ENCODE measurements at places on chromosomes 3 and 15. TPM values are rescaled to one million over a fixed set of nuclear protein-coding genes. Genes with fewer than 3 reads are reported as not detected.

DNA sequence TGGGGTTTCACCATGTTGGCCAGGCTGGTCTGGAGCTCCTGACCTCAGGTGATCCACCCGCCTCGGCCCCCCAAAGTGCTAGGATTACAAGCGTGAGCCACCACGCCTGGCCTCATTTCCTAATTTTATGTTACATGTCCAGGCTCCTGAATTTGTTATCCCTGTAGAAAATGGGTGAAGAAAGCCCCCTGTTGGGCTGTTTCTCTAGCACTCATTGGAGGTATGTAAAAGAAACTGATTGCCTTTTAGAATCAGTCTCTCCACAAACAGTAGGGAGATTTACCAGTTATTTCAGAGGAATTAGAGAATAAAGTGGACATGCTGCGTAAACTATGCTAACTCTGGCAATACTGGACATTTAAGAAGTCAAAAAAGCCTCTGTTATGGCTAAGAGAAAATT, 364.1 kb upstream of the TBL1XR1 start:
- no peak overlapping the region for H3K4me3 ChIP-seq
- no peak for DNase-seq
- H3K27me3 ChIP-seq = no peaks in the 10 kb centered on the region
- no peaks in the 10 kb centered on the region for H3K36me3 ChIP-seq
- H3K4me1 ChIP-seq = no peaks in the 10 kb centered on the region

Gene UCN2
- total RNA-seq = not detected

DNA sequence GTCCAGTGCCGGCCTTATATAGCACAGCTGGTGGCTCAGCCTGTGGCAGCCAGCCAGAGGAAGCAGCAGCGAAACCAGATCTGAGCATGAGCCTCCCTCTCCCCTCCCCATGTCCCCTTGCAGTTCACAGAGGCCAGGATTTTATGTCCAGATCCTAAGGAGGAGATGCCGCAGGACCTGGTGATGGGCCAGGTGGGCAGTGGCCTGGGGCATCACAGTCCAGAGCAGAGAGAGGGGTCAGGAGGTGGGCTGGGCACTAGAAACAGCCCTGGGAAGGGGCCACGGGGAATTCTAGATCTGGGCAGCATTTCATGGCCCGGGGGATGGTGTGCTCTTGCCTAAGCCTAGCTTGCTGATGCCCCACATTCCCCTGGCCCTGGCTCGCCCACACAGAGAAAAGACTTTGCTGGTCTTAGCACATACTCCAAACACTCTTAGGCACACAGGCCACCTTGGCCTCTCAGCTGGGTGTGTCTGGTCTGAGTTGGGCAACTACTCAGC, 259 bp upstream of the CILP start:
- no peak overlapping the region for H3K4me3 ChIP-seq
- H3K27me3 ChIP-seq = no peaks in the 10 kb centered on the region
- no peak for DNase-seq
- H3K4me1 ChIP-seq = no peaks in the 10 kb centered on the region

- DNase-seq = peak; percentile 7
- peak overlapping the region; percentile 63 for H3K27ac ChIP-seq
- H3K36me3 ChIP-seq = peaks cover 11% of the 10 kb centered on the region
- H3K27me3 ChIP-seq = no peaks in the 10 kb centered on the region
- no peak overlapping the region for H3K4me3 ChIP-seq
- peaks cover 28% of the 10 kb centered on the region for H3K4me1 ChIP-seq
Measured at GRCh38 chr15:67240235-67241131, 14.0 kb downstream of the AAGAB start.

DNA sequence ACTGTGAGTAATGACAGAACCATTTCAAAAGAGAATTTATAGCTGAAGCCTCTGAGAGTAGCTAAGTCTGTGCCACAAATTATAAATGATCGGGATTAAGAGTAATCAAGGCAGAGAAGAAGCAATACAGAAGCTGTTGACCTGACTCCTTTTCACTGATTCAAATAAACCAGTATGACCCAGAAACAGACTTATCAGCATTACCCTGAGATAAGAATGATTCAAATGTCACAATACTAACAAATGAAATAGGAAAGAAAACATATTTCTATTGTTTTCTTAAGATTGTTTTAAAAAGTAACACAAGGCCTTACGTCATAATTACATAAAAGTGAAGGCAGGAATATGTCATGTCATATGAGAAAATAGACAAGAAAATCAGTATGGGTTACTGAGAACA, 1534.6 kb downstream of the SI start:
- H3K36me3 ChIP-seq = no peaks in the 10 kb centered on the region
- no peak for DNase-seq
- H3K4me1 ChIP-seq = no peaks in the 10 kb centered on the region
- H3K27me3 ChIP-seq = no peaks in the 10 kb centered on the region
- no peak overlapping the region for H3K4me3 ChIP-seq

Gene GALNT15
- total RNA-seq = not detected

- peaks cover 5% of the 10 kb centered on the region for H3K4me1 ChIP-seq
- H3K27me3 ChIP-seq = no peaks in the 10 kb centered on the region
- no peak overlapping the region for H3K4me3 ChIP-seq
- no peak overlapping the region for H3K27ac ChIP-seq
- peaks cover 16% of the 10 kb centered on the region for H3K36me3 ChIP-seq
- DNase-seq = no peak
Measured at GRCh38 chr3:171349392-171349791, 110.8 kb downstream of the TNIK start.

Gene STRIT1
- total RNA-seq = not detected

Gene ARL14
- not detected for total RNA-seq

- no peaks in the 10 kb centered on the region for H3K4me1 ChIP-seq
- H3K36me3 ChIP-seq = no peaks in the 10 kb centered on the region
- H3K27me3 ChIP-seq = no peaks in the 10 kb centered on the region
- no peak overlapping the region for H3K27ac ChIP-seq
- H3K4me3 ChIP-seq = no peak overlapping the region
Measured at GRCh38 chr3:133833267-133833666, 27.7 kb downstream of the SRPRB start.

- peak overlapping the region; percentile 96 for H3K4me3 ChIP-seq
- H3K27ac ChIP-seq = peak overlapping the region; percentile 92
- peaks cover 61% of the 10 kb centered on the region for H3K4me1 ChIP-seq
- H3K27me3 ChIP-seq = no peaks in the 10 kb centered on the region
- H3K36me3 ChIP-seq = peaks cover 3% of the 10 kb centered on the region
- no peak for DNase-seq
Measured at GRCh38 chr15:72229076-72229946, 1.7 kb downstream of the PKM start.

Gene SKOR1
- 2.2 TPM for total RNA-seq

- no peak overlapping the region for H3K4me3 ChIP-seq
- H3K27ac ChIP-seq = no peak overlapping the region
- no peaks in the 10 kb centered on the region for H3K27me3 ChIP-seq
- DNase-seq = no peak
Measured at GRCh38 chr3:8712045-8712907, 21.3 kb upstream of the CAV3 start.

Gene PAQR9
- total RNA-seq = not detected

Gene SPATA12
- not detected for total RNA-seq

Gene CLDN11
- not detected for total RNA-seq

GRCh38 chr15:69624155-69624520, 171.5 kb downstream of the RPLP1 start:
- no peak overlapping the region for H3K27ac ChIP-seq
- peaks cover 7% of the 10 kb centered on the region for H3K4me1 ChIP-seq
- no peak for DNase-seq
- H3K36me3 ChIP-seq = no peaks in the 10 kb centered on the region

DNA sequence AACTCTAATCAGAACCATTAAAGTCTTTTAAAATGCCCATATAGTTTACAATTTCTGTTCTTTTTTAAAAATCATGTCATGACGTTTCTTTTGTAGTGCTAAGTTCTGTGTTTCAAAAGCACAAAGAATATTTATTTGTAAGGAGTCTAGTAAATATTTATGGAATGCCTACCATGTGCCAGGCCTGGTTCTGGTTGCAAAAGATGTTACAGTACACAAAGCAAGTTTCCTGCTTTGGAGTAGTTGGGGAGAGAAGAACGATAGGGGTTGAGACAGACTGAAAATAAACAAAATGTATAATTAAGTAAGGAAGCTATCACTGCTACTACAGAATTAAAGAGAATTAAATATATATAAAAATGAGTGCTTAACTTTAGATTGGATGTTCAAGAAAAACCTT, 86.8 kb upstream of the CMSS1 start:
- no peaks in the 10 kb centered on the region for H3K27me3 ChIP-seq
- no peak for DNase-seq
- H3K36me3 ChIP-seq = no peaks in the 10 kb centered on the region
- no peaks in the 10 kb centered on the region for H3K4me1 ChIP-seq

DNA sequence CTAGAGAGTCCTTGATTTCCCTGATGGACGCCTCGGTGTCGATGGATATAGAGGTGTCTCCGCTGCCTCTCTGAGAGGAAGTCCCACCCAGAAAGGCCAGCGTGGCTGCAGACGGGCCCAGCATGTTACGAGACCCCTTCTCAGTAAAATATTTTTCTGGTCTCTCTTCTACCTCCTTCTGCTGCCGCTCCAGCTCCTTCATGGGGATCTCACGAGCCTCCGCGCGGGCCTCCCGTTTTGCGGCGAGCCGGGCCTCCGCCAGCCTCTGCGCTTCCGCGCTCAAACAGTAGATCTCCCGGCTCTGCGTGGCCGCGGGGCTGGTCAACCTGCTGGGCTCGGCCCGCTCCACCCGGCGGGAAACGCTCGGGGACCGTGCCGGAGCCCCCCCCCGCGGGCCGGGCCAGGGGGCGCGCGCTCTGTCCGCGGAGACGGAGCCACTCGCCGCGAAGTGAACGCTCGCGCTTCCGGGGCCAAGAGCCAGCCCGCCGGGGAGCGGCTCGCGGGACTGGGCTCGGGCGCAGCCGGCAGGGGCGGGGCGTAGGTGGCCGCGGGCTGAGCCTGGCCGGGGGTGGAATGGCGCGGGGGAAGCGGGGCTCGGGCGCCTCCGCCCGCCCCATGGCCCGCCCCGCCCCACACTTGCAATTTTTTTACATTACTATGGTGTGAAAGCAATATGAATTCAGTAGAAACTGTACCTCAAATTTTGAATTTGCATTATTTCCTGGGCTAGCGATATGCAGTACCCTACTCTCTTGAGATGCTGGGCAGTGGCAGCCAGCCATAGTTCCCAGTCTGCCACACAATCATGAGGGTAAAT, 10.2 kb upstream of the KCNMB3 start:
- peaks cover 2% of the 10 kb centered on the region for H3K27me3 ChIP-seq
- no peak overlapping the region for H3K27ac ChIP-seq
- peaks cover 12% of the 10 kb centered on the region for H3K4me1 ChIP-seq
- no peaks in the 10 kb centered on the region for H3K36me3 ChIP-seq

- no peak overlapping the region for H3K27ac ChIP-seq
- no peak overlapping the region for H3K4me3 ChIP-seq
- no peaks in the 10 kb centered on the region for H3K4me1 ChIP-seq
- no peaks in the 10 kb centered on the region for H3K27me3 ChIP-seq
Measured at GRCh38 chr3:155302891-155303290, 9.4 kb upstream of the STRIT1 start.

DNA sequence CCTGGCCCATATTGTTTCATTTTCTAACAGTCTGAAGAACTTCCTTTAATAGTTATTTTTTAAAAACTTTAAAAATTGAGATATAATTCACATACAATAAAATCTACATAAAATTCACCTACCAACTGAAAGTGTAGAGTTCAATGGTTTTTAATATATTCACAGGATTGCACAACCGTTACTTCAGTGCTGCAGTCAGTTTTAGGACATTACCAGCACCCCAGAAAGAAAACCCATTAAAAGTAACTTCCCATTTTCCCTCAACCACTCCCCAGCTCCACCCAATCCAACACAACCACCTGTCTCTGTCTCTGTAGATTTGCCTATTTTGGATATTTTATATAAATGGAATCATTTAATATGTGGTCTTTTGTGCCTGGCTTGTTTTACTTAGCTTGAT, 29.6 kb downstream of the MGA start:
- peak; percentile 14 for DNase-seq
- peaks cover 2% of the 10 kb centered on the region for H3K36me3 ChIP-seq
- H3K4me3 ChIP-seq = no peak overlapping the region
- no peaks in the 10 kb centered on the region for H3K27me3 ChIP-seq
- peaks cover 11% of the 10 kb centered on the region for H3K4me1 ChIP-seq

Gene CCRL2
- total RNA-seq = 4.3 TPM

DNA sequence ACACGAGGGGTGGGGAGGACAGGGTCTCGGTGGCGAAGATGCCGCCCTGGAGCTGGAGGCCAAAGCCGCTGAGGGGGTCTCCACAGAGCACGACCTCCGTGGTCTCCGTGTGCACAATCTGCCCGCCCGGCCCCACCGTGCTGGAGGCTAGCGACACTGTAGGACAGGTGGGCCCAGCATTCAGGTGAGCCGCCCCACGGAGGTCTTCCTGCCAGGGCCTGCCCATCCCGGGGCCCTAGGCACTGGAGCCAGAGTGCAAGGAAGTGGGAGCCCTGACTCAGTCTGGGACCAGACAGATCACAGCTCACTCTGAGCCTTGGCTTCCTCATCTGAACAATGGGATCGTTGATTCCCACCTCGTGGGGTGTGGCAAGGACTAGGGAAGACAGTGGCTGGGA, 25.8 kb downstream of the GRIP2 start:
- no peaks in the 10 kb centered on the region for H3K4me1 ChIP-seq
- no peak overlapping the region for H3K4me3 ChIP-seq
- H3K27me3 ChIP-seq = no peaks in the 10 kb centered on the region
- no peak for DNase-seq
- no peaks in the 10 kb centered on the region for H3K36me3 ChIP-seq
- no peak overlapping the region for H3K27ac ChIP-seq

Gene GATM
- total RNA-seq = 0.70 TPM

DNA sequence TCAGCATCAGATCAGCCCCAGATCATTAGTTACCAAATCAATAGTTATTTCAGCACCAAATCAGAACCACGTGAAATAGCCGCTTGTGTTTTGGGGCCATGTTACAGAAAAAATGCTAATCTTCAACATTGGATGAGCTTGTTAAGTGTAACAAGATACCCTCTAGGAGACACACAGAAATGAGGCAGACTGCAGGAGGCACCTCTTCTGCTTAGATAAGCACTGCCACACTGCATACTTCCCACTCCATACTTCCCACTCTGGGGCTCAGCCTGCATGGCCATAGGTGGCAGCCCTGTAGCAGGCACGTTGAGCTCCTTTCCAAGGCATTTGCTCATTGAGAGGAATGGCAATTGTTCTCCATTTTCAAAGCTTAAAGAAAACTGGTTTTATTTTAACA, 73.3 kb downstream of the CHCHD6 start:
- H3K4me1 ChIP-seq = no peaks in the 10 kb centered on the region
- no peak overlapping the region for H3K4me3 ChIP-seq
- no peaks in the 10 kb centered on the region for H3K36me3 ChIP-seq
- H3K27me3 ChIP-seq = no peaks in the 10 kb centered on the region
- no peak for DNase-seq

DNA sequence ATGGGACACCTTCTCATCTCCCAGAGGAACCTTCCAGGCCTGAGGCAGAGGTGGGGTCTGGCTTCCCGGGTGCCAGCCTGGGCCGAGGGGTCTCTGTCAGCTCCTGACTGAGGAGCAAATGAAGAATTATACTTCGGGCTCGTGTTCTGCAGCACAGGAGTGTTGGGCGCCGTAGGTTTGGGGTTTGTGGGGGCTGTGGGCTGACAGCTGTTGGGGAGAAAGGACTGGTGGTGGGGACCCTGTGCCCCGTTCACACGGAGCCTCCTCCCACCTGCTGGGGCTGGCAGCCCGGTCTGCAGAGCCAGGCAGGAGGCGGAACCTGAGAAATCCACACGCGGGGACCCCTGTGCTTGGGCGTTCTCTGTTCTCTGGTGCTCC, 59.7 kb downstream of the ADAMTS7 start:
- peaks cover 10% of the 10 kb centered on the region for H3K4me1 ChIP-seq
- H3K27ac ChIP-seq = no peak overlapping the region
- H3K4me3 ChIP-seq = no peak overlapping the region
- no peaks in the 10 kb centered on the region for H3K36me3 ChIP-seq
- no peaks in the 10 kb centered on the region for H3K27me3 ChIP-seq

Gene SEC22C
- 75.4 TPM for total RNA-seq

- H3K27ac ChIP-seq = no peak overlapping the region
- no peak overlapping the region for H3K4me3 ChIP-seq
- DNase-seq = no peak
Measured at GRCh38 chr15:47796830-47797229, 79.5 kb downstream of the SEMA6D start.

Data from CD4-positive, alpha-beta T cell (primary cell).